Psoas muscle (tissue), 8 donors: ENCODE measurements at places on chromosomes 1 and 21.

DNA sequence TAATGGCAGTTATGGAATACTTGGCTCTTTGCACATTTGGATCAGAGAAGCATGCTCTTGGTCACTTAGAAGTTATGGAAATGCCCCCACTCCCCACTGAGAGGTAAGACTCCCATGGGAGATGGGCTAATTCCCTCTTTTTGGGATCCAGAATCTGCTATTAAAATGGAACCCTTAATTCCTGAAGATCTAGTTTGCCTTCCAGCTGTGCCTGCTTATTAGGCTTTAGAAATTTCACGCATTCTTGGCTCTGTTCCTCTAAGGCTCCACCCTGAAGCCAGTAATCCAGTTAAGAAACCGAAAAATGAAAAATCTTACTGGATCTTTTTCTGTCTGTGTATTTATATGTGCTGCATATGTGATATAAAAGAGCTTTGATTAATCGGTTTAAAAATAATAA lies 76.7 kb downstream of the USH2A start:
- DNase-seq, result no peak
- H3K27ac ChIP-seq, result no peak overlapping the region
- no peak overlapping the region for H3K4me3 ChIP-seq
- no peaks in the 10 kb centered on the region for H3K27me3 ChIP-seq
- no peaks in the 10 kb centered on the region for H3K4me1 ChIP-seq

DNA sequence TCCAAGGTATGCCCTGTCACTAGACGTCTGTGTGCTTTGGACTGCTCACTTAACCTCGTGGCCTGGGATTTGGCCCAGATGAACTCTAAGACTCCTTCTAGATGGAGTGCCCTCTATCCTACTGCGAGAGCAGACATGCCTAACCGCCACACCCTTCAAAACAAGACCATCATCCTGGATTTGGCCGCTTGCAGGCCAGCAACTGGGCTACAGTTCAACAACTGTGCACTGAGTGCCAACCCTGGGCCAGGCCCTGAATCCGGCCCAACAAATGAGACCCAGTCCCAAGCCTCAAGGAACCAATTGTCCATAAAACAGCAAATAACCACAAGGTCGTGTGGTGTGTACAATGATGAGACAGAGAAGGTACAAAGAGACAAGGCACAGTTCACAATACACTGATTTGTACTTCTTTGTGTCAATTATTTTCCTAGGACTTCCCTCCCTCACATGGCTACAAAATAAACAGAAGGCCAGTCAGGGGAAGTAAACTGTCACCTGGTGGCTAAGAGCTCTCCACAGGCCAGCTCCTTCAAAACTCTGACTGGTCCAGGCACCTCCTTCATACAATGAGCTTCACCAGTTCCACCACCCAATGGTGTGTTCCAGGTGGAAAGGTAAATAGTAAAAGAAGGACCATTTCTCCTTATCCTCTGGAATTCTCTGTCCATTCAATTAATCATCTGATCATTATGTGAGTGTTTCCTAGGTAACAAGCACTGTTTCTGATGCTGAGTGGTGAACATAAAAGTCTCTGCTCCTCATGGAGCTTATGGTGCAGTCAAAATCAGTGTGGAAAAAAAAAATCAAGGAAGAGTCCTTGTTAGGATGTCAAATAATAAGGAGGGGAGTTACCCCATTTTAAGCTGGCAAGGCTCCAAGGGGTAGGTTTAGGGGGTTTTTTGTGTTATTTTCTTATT lies 60.4 kb downstream of the CAPZB start:
- no peak for DNase-seq
- no peaks in the 10 kb centered on the region for H3K27me3 ChIP-seq
- peaks cover 97% of the 10 kb centered on the region for H3K4me1 ChIP-seq
- H3K27ac ChIP-seq, result peak overlapping the region; percentile 60

DNA sequence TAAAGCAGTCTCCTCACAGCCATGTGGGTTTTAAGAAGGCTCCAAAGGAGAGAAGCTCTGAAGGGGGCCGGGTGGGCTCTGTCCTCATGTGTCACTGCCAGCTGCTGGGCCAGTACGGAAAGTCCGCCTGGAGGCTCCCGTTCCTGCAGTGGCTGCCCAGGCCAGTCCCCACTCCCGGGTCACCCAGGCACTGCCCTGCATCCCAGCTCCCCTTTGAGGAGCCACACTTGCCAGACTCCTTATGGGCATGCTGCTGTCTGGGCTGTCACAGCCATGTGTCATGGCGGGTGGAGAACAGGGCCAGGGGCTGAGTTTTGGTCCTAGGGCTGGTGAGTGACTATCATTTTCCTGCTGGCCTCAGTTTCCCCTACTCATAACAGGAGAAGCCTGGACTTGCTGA lies 79.4 kb upstream of the ACTRT2 start:
- no peak overlapping the region for H3K27ac ChIP-seq
- no peaks in the 10 kb centered on the region for H3K4me1 ChIP-seq
- H3K36me3 ChIP-seq, result no peaks in the 10 kb centered on the region

DNA sequence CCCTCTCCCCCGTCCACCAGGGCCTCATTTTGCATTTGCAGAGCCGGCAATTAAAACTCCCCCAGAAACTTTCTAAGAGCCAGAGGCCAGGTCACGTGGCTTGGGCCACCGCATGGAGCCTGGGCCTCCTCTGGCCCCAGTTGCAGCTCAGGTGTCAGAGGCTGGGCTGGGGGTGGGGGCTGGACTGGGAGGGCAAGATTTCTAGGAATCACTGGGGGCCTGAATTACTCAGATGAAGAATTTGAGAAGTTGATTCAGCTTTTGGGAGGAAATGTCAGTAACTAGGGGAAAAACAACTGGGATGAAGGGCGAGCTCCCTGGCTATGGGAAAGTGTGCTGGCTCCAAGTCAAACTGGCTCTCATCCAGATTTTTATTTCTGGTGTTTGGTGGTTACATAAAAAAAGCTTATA lies 151.0 kb downstream of the CDC7 start:
- no peaks in the 10 kb centered on the region for H3K36me3 ChIP-seq
- peak overlapping the region; percentile 58 for H3K27ac ChIP-seq
- no peaks in the 10 kb centered on the region for H3K27me3 ChIP-seq
- DNase-seq, result peak; percentile 76
- no peaks in the 10 kb centered on the region for H3K4me1 ChIP-seq

- no peaks in the 10 kb centered on the region for H3K36me3 ChIP-seq
- H3K4me3 ChIP-seq, result no peak overlapping the region
- no peaks in the 10 kb centered on the region for H3K27me3 ChIP-seq
- peak; percentile 50 for DNase-seq
Measured at GRCh38 chr21:35254006-35254764, 205.1 kb upstream of the RUNX1 start.

DNA sequence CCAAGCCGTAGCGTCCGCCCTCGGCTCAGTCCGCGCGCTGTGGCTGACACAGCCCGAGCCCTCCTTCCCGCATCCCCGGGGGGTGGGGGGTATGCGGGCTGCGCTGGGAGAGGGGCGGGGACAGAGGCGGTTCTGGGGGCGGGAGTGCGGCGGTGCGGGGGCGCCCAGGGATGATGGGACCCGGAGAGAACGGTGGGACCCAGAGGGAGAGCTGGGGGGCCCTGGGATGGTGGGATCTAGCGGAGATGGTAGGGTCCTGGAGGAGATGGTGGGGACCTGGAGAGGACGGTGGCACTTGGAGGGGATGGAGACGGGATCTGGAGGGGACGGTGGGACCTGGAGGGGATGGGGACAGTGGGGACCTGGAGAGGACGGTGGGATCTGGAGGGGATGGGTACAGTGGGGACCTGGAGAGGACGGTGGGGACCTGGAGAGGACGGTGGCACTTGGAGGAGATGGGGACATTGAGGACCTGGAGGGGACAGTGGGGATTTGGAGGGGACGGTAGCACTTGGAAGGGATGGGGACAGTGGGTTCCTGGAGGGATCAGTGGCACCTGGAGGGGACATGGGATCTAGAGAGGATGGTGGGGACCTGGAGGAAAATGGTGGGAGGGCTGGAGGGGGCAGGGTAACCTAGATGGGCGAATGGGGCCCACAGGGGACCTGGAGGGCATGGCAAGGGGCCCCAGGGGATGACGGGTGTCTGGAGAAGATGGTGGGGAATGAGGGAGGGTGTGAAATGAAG lies 477 bp downstream of the SNAP47 start:
- H3K4me3 ChIP-seq, result peak overlapping the region; percentile 73
- peak overlapping the region; percentile 80 for H3K27ac ChIP-seq
- peaks cover 26% of the 10 kb centered on the region for H3K4me1 ChIP-seq
- H3K36me3 ChIP-seq, result peaks cover 3% of the 10 kb centered on the region

- H3K4me3 ChIP-seq, result no peak overlapping the region
- H3K27ac ChIP-seq, result no peak overlapping the region
- no peaks in the 10 kb centered on the region for H3K36me3 ChIP-seq
- no peaks in the 10 kb centered on the region for H3K4me1 ChIP-seq
Measured at GRCh38 chr1:103363008-103363365, 162.5 kb upstream of the RNPC3 start.
